ENCODE measurements at places on chromosomes 16 and 17. TPM values are rescaled to one million over a fixed set of nuclear protein-coding genes. Genes with fewer than 3 reads are reported as not detected.

DNA sequence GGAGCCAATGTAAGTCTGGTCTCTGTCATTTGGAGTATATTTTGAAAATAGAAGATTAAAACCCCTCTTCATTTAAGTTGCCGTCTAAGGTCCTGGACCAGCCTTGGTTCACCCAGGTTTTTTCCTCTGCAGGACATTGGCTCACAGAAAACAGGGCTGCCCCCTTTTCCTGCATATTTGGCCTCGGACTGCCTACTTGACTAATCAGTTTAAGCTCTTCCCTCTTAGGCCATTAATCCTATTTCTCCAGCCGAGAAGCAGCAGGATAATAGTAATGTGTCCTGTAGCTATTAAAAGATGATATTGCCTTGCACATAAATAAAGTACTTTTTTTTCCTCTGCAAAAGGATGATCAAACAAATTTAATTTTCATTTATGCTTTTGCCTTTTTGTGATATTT is 52.1 kb downstream of the PRKCA start:
- no peak for DNase-seq

- peak; percentile 22 for DNase-seq
Measured at GRCh38 chr16:27401768-27402568, at the start of gene IL21R. TSS of gene IL21R (plus strand) at chr16:27402174. CDS start at chr16:27430072, 27,898 bp downstream.

Gene ZNF597
- 6.0 TPM for total RNA-seq

DNA sequence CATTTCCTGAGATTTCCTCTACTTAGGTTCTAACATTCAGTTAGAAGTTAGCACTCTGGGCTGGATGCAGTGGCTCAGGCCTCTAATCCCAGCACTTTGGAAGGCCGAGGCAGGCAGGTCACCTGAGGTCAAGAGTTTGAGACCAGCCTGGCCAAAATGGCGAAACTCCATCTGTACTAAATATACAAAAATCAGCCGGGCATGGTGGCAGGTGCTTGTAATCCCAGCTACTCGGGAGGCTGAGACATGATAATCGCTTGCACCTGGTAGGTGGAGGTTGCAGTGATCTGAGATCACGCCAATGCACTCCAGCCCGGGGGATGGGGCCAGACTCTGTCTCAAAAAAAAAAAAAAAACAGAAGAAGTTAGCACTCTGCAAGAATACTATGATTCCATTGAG is 1430.9 kb downstream of the CDH11 start:
- DNase-seq: no peak

DNA sequence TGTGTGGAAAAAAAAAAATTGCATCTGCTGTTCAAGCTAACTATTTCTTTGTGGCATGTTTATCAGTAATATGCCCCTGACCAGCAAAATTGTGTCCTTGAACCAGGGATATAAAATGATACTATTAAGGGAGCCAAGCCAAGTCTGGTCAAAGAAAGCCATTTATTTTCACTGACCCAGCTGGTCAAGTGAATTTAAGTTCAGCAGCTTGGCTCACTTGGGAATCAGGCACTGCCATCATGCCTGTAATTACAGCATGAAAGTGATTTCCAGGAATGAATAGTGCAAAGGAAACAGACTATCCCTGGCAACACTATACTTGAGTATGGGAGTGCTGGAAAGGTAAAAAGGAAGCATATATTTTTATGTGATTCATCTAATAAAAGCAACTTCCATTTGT is 934.6 kb upstream of the CDH8 start:
- no peak for DNase-seq

Gene HOXB9
- 0.24 TPM for total RNA-seq

- DNase-seq: no peak
Measured at GRCh38 chr17:70084476-70084875, 9.5 kb downstream of the KCNJ16 start.

Gene MT1A
- total RNA-seq: not detected

Gene ULK2
- 35.2 TPM for total RNA-seq

Gene C1QTNF1
- 41.7 TPM for total RNA-seq

GRCh38 chr17:72479113-72479512 is 358.3 kb downstream of the SOX9 start:
- no peak for DNase-seq

- no peak for DNase-seq
Measured at GRCh38 chr17:27959382-27959709, 66.2 kb upstream of the LYRM9 start.

GRCh38 chr16:56389554-56389953 is 35.8 kb downstream of the AMFR start:
- no peak for DNase-seq

Gene CPNE7
- not detected for total RNA-seq

DNA sequence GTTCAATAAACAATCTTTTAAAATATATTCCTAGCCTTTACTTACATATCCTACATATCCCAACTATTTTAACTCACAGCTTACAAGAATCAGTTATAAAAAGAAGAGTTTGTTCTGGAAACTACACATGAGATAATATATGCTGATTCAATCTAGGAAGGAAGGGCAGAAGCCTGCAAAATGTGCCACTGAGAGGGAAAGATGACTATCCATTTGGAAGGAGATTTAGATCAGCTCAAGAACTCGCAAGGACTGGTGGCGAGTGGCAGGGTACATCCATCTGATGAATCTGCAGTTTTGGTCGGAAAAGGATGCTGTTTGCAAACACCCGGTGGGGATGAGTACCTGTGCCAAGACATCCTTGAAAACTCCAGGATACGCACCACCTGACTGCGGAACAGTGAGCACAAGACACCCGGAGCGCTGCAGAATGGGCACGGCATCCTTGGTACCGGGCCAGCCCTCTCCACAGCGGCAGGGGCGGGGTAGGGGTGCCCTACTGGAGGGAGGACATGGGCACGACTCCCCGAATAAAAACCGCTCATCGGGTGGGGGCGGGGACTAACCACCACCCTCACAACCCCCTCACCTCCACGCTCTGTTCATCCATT is 723 bp downstream of the TRIM37 start:
- DNase-seq: peak; percentile 52

DNA sequence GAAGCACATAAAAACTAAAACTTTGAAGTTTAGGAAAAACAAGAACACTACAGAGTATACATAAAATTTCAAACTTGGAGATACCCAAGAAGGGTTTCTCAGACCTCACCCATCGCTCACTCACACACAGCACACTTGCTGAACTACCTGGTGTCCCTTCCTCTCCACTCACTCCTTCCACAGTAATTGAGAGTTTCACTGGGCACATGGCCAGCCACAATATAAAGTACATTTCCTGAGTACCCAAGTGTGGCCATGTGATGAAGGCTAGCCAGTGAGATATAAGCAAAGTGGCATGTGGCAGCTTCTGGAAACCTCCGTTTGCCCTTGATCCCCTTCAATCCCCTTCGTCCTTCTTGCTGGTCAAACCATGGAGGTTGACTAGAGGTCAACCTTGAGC is 11.9 kb downstream of the TOX3 start:
- no peak for DNase-seq

- no peak for DNase-seq
Measured at GRCh38 chr17:14428648-14429029, 127.8 kb downstream of the HS3ST3B1 start.

- DNase-seq: no peak
Measured at GRCh38 chr16:88055356-88055755, 104.1 kb downstream of the BANP start.

DNA sequence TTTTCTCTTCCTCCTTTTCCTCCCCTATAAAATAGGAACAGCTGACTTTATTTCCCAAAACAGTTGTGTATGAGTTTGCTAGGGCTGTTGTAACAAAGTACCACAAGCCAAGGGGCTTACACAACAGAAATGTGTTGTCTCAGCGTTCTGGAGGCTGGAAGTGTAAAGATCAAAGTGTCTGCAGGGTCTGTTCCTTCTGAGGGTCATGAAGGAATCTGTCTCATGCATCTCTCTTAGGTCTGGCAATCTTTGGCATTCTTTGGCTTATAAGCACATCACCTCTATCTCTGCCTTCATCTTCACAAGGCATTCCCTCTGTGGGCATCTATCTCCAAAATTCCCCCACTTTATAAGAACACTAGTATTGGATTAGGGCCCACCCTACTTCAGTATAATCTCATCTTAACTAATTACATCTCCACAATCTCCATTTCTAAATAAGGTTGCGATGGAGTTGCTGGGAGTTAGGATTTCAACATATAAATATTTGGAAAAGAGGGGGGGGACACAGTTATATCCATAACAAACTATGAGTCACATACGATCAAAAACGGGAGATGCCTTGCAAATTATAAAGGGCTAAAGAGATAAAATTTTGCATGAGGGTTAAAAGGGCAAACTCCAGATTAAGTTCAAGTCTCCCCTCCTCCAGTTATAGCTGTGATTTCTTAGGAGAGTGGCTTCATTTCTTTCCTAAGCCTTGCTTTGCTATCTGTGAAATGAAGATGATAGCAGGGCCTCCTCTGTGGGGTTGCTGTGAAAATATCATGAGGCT is 109.7 kb downstream of the VAT1L start:
- peak; percentile 93 for DNase-seq

DNA sequence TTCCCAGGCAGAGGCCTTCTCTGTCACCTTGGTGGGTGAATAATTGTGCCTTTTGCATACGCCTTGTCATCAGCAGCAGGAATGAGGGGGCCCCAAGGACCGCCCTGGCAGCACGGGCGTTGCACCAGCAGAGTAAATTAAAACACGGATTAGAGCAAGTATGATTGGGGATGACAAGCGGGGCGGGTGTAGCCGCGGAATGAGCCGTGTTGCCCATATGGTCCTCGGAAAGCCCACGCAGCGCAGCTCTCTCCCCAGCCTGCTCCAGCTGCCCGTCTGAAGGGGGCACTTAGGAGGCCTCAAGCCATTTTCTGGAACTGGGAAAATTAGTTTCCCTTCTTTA is 299.4 kb upstream of the IRX3 start:
- DNase-seq: no peak

Gene NKIRAS2
- total RNA-seq: 41.2 TPM

Gene PCGF2
- total RNA-seq: 7.0 TPM

DNA sequence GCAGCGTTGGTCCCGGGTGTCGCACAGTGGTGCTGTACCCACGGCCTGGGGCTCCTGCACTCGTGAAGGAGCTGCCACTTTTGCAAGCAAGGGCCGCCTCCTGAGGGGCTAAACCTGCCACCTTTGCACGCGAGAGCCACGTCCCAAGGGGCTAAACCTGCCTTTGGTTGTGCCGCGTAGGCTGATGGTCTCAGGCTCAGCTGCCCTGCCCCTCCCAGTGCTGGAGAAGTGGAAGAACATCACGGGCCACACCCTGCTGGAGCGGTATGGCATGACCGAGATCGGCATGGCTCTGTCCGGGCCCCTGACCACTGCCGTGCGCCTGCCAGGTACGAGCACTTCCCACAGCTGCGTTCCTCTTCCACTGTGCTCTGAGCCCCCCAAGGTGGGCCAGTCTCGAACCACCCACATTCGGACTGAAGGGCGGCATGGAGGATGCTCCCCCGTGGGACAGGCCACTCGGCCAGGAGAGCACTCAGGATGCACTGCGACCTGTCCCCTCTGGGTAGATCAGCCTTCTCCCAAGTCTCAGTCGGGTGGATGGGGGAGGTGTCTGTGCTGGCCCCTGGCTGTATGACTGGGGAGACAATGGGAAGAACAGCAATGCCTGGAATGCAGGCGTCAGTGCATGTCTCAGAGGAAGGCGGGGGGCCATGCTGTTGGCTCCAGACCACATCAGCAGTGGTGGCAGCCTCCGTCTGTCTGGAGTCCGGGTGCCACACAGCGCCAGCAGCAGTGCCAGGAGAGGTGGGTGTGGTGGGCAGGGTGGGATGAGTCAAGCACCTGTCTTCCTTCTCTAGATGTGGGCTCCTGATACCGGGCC is 20.7 kb downstream of the ACSF3 start:
- DNase-seq: peak; percentile 8

- peak; percentile 74 for DNase-seq
Measured at GRCh38 chr17:49193513-49194296, 16.7 kb downstream of the GNGT2 start.

Gene EXOC7
- total RNA-seq: 64.5 TPM

- no peak for DNase-seq
Measured at GRCh38 chr17:6110088-6110487, 39.9 kb downstream of the WSCD1 start.

DNA sequence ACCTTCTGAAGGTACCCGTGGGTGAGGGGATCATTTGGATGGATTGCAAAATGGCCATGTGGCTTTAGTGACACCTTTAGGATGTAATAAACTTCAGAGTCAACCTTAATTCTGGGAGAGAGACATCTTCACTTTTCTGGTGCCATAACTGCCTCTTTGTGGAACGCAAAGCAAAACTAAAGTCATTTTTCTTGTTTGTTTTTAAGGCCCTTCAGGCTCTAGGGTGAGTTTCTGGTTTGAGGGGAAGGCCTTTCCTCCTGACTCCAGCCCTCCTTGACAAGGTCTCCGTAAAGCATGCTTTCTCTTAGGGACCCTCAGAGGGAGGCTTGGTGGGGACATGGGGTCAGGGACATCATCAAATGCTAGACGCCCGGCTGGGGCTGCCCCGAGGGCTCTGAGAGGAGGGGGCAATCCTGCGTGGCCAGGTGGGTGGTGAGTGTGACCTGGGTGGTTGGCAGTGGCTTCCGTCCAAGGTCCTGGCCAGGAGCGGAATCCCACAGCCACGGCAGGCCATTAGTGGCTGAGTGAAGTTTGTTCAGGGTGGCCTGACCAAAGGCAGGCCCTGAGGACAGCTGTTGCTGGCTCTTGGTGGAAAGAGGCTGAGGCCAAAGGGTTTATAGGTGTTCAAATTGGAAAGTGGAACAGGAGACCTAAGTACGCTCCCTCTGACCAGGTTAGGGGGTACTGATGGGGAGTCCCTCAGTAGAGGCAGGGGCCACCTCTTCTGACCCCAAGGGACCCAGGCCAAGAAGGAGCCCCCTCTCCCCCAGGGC is 112.2 kb downstream of the METRNL start:
- DNase-seq: no peak

Gene FLCN
- 22.1 TPM for total RNA-seq

Gene TPSD1
- total RNA-seq: not detected

DNA sequence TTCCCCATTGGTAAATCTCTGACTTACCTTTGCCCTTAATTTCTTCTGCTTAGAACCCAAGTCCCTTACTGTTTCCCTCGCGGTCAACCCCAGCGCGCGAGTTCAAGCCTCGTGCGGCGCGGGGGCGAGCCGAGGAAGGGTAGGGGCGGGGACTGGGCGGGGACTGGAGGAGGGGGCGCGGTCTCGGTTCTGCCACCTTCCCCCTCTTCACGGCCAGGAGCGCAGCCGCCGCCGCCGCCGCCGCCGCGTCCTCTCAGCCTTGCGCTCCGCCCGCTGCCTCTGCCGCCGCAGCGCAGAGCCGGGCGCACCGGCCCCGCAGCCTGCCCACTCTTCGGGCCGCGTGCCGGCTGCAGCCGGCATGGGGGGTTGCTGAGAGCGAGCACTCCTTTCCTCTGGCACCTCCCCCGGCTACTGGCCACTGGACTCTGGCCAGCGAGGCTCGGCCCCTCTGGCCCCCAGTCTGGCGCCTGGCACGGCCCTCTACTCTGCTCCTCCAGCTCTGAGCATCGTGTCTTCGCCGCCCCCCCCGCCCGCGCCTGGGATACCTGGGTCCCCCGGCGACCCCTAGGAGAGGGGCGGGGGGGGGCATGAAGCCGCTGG is at the start of gene RAPGEFL1:
TSS of gene RAPGEFL1 (plus strand) at position 196 of the 600 bp plus-strand sequence. CDS start at position 588, 392 bp downstream.
- DNase-seq: peak; percentile 72

DNA sequence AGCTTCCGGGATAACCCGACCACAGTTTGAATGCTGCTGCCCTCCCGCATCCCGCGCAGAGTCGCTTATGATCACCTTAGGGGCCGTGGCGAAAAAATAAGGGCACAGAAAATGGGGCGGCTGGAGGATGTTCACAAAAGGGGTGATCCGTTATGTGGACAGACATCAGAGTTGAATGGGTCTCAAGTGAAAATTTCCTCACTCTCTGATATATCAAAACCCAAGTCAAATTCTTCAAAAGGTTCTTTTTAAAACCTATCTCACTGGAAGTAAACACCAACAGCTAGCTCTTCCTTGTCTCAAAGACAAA is 400 bp upstream of the CEP112 start:
- DNase-seq: no peak

GRCh38 chr17:48357779-48358602 is 72.0 kb downstream of the SKAP1 start:
- peak; percentile 28 for DNase-seq
